WTC11 (cell line): ENCODE measurements at places on chromosomes 3 and 15. TPM values are rescaled to one million over a fixed set of nuclear protein-coding genes. Genes with fewer than 3 reads are reported as not detected.

DNA sequence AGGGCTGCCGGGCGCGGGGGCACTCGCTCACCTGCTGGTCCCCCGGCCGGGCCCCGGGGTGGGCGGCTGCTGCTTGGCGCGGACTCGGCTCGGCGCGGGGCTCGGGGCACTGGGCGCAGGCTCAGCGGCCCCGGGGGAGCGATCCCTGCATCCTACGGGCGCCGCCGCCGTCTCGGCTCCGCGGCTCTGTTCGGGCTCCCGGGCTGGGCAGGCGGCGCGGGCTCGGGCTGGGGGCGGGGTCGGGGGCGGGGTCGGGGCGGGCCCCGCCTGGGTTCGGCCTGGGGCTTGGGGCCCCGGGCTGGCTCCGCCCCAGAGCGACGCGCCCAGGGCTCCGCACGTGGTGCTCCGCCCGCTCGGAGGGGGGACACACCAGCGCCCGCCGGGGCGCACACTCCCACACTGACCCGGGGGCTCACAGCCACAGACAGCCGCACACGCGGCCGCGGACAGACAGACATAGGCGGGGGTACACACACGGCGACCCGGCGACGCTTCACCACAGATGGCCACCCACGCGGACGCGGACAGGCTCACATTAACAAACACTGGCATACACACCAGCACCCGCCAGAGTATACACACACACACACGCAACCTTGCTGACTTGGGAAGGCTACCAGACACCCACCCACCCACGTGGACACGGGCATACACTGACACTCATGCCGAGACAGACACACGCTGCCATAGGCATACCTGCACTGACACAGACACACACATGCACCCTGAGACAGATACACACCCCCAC is at the start of gene SCN5A:
Gene SCN5A (minus strand): TSS at position 188 of the 748 bp plus-strand sequence. CDS start 16,380 bp downstream, outside the sequence.
- DNase-seq = peak; percentile 61

GRCh38 chr15:69170597-69170996 is 10.2 kb downstream of the GLCE start:
- no peak for DNase-seq

- DNase-seq = no peak
Measured at GRCh38 chr3:129616713-129617112, 10.2 kb upstream of the PLXND1 start.

- DNase-seq = no peak
Measured at GRCh38 chr3:196650740-196651311, 11.3 kb downstream of the NRROS start.

GRCh38 chr15:41949401-41950126 is 22.8 kb downstream of the EHD4 start:
- peak; percentile 29 for DNase-seq

- DNase-seq = no peak
Measured at GRCh38 chr15:32691689-32692038, 26.1 kb upstream of the GREM1 start.

DNA sequence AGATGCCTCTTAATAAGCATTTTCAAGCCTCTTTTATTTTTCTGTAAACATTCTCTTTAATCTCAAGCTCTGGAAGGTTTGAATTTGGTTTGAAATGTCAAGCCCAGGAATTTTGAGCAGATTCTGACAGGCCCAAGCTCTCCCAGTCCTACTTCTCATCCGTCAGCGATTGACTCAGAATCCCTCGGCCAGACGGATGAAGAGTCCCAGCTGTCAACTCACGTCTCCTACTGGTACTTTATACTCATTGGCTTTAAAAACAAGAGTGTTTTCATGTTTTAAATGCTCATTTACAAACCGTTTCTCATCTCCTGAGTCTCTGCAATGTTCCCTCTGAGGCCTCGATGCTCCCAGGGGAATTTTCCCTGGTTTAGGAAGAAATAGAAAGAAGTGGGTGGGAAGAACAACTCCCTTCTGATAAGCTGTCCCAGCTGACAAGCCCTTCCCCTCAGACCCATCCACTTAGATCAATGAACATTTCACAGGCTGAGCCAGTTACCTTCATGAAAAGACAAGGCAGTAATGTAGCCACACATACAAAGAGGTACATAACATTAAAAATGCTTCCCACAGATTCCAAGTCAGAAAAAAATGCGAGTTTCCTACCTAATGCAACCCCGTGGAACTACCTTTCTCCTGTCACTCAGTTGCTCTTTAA is 478.2 kb upstream of the DPH6 start:
- no peak for DNase-seq

- DNase-seq = no peak
Measured at GRCh38 chr3:184011937-184012889, 5.5 kb downstream of the ABCC5 start.

DNA sequence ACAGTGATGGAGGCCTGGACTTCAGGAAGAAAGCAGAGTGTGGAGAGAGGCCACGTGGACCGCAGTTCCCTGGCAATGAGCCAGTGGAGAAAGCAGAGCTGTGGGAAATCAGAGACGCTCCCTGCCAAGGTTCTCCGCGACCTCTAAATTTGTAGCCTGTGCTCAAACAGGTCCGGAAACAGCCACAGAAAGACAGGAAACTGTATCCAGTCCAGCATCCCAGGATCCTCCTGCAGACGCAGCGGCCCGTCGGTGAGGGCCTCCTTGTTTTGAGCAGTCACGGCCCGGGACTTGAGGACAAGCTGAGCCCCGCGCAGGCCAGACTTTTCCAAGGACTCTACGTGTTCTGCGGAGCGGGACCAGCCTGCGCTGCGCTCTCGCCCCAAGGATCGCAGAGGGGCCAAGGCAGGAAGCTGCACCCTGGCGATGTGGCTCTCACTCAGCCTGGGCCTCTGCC is 22.3 kb downstream of the RPSA start:
- DNase-seq = no peak

- no peak for DNase-seq
Measured at GRCh38 chr3:109963831-109964230, 626.5 kb upstream of the DPPA4 start.

DNA sequence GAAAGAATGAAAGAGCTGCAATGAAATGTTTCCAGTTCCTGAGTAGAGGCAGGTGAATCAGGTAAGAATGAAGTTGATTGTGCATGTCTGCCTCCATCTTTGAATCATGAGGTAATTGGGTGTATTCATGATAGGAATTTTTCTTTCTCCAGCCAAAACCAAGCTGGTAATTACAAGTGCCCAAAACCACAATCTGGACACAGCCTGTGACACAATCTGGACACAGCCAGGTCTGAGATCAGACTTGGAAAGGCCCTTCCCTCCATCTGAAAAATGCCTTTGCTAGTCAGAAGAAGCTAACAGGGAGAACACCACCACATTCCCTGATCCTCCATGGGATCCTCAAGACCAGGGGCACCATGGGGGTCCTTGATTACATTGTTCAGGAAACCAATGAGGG is 338.5 kb upstream of the THBS1 start:
- DNase-seq = no peak

DNA sequence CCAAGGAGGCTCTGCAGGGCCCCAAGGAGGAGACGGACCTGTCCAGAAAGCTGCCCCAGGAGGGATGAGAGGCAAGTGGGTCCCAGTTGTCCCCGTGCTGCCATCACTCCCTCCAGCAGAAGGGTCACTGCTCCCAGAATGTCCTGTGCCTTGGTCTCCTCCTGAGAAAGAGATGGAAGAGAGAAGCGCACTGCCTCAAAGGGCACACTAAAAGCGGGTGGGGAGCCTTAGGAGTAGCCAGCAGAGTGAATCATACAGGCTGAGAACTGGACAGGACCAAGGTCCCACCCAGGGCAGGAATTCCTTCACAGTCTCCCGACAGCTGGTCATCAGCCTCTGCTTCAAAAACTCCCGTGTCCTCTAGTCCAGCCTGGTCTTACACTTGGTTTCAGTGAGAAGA is 4.6 kb downstream of the THPO start:
- DNase-seq = no peak

GRCh38 chr3:197542741-197543454 is 12.9 kb downstream of the BDH1 start:
- DNase-seq = no peak

DNA sequence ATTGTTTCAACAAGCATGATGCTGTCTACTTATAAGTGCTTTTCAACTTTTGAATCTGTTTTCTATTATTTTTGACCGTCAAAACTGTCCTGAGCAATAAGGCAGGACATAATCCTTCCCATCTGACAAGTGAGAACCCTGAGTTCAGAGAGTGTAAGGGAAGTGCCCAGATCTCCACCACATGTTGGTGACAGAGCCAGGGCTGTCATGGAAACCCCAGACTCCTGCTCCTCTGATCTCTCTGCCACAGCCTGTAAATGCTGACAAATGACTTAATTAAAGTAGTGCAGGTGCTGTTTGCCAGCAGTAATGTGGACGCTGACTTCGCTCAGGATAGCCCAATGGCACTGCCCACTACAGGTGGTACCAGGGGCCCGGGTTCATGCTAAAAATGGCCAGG is 40.3 kb downstream of the SPSB4 start:
- no peak for DNase-seq

DNA sequence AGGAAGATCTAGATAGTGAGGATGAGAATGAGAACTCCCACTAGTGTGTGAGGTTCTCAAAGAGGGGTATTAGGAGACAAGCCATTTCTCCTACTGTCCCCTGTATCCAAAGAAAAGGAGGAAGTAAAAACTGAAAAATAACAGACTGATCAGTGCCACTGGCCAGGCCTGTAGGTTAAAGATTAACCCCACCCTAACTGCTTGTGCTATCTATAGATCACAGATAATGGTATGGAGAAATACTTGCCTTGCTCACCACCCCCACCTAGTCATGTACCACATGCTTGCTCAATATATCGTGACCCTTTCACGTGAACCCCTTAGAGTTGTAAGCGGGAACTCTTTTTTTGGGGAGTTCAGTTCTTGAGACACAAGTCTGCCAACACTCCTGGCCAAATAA is 519.7 kb upstream of the FRG2C start:
- DNase-seq = no peak

DNA sequence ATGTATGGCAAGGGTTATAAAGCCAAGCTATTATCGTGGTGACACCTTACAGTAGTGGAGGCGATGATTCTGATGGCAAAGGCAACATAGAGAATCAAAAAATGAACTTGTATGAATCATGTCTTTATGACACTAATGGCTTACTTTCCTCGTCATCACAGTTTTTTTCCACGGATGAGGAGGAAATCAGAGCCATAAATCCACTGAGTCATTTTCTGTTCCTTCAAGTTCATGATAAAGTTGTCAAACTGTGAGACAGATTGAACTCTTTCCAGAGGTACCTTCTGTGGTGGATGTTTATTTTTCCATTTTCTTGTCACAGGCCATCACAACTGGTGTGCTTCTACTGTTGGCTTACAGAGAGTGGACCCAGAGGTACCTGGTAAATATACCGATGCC is 8.5 kb downstream of the TMEM212 start:
- no peak for DNase-seq

GRCh38 chr3:142356818-142357217 is 91.0 kb downstream of the XRN1 start:
- no peak for DNase-seq

- DNase-seq = no peak
Measured at GRCh38 chr3:160773722-160774121, 17.7 kb downstream of the PPM1L start.

DNA sequence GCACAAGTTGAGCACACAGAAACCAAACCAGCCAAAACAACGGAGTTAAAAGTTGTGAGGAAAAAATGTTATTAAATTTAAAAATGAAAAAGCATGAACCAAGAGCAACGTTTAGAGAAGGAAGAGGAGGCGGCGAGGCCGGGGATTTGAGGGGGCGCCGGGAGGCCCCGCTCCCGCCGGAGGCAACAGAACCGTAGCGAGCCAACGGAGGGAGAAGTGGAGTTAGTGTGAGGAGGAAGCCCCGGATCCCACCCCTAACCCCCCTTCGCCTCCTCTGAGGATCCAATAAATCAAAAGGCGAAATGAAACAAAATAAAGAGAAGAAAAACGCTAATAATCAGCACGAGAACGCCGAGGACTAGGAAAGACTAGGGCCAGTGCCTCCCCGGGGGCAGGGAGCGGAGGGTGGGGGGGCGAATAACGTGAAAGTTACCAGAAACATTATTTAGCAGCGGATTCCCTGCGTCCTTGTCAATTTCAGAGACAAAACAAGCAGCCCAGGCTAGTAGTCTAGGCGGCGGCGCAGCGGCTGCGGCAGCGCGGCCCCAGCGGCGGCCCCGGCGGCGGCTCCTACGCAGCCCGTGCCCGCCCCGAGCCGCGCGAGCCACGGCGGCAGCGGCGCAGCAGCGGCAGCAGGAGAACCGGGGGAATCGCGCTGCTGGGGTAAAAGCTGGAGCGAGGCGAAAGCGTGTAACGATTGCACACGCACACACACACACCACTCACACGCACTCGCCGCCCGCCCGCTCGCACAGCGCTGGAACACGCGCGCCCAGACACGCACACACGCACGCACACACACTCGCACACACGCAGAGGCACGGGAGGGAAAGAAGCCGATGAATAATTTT is 1.7 kb downstream of the MEIS2 start:
- no peak for DNase-seq

GRCh38 chr3:79767905-79768267 is at the start of gene ROBO1:
Gene ROBO1, minus strand, starts transcription at chr3:79767998.
- peak; percentile 15 for DNase-seq

DNA sequence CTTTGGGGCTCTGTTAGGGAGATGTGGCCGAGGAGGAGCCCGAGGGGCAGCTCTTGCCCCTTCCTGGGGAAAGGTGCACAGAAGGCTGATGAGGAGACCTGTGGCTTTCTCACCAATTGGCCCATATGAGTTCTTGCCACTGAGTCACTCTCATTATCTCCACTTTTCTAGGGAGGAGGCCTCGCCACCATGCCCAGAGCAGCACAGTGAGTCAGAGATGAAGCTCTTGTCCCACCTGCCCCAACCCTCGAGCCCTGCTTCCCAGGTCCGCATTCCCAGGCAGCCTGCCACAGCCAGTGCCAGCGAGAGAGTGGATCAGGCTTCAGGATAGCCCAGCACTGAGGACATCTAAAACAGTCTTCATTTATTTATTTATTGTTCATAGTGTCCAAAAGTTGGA is 53.5 kb downstream of the AMOTL2 start:
- DNase-seq = no peak

- no peak for DNase-seq
Measured at GRCh38 chr3:184805351-184806038, 6.5 kb upstream of the VPS8 start.

DNA sequence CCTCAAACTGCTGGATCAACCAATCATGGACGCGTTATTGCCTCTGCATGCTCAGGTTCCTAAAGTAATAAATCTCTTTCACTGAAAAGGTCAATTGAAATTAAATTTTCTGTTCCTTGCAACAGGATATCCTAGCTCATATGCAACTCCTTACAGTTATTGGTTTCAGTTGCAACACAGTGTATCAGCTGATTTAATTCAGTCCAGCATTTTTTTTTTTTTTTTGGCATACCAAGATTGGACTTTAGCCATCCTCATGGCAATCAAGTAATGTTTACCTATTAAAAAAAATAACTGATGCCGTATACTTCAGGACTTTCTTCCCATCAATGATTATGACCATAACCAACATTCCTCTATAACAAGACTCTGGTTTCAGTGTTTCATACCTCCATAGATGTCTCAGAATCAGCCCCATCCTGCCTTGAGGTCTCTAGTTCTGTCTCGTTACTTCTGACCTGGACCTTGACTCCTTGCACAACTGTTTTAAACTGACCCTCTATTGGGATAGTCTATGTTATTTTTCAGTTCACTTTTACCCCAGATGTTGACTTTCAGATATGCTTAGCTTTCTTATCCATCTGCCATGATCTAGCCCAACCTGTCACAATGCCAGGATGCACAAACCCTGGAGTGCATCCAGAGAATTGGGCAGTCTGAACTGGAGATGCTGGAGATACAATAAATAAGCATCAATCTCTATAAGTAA is 265.0 kb upstream of the GADL1 start:
- no peak for DNase-seq

FBXO40 gene
- total RNA-seq = 0.04 to 0.09 TPM (median 0.07 TPM) in 3 replicates

DUOXA2 gene
- total RNA-seq = 0.11 TPM in 1 of 3 replicates, not detected in the others

CPEB1 gene
- total RNA-seq = 2.5 to 3.9 TPM (median 3.2 TPM) in 3 replicates

NR1I2 gene
- 1.7 to 2.8 TPM (median 2.7 TPM) in 3 replicates for total RNA-seq

GOLGA6L7 gene
- not detected in 3 replicates for total RNA-seq

PLA2G4D gene
- 0.07 to 0.24 TPM (median 0.09 TPM) in 3 replicates for total RNA-seq
